Testis (tissue), 5 donors: ENCODE measurements at places on chromosomes 5 and 9. TPM values are rescaled to one million over a fixed set of nuclear protein-coding genes. Genes with fewer than 3 reads are reported as not detected.

DNA sequence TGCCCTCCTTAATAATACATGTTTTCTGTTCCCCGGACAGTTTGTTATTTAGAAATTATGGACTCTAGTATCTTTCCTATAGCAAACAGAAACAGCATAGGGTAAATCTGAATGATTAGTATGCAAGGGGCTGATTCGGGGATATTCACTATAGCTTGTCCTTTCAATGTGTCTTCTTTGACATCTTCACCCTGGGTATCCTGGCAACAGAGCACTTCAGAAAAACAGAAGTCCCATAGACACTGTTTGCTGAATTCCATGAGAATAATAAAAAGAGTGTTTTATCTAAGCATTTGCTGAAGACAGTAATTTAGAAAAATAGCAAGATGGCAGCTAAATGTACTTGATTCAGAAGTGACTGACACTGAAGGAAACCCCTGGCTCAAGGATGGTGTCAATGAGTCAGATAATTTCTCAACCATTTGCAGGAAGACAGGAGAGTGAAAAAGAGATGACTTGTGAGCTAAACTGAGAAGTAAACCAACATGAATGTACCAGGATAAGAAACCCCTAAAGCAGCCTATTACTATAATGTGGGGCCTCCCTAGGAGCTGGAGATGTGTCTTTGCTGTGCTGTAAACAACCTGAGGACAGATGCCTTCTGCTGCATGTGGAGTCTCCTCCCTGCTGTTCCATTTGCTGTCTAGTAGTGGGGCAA, 246.2 kb downstream of the MAN2A1 start:
- no peak for DNase-seq
- no peak overlapping the region for H3K27ac ChIP-seq

- no peaks in the 10 kb centered on the region for H3K36me3 ChIP-seq
- H3K4me1 ChIP-seq: no peaks in the 10 kb centered on the region
- no peak for DNase-seq
These were observed 20.4 kb upstream of the EXOC3 start for GRCh38 chr5:422323-423232.

DNA sequence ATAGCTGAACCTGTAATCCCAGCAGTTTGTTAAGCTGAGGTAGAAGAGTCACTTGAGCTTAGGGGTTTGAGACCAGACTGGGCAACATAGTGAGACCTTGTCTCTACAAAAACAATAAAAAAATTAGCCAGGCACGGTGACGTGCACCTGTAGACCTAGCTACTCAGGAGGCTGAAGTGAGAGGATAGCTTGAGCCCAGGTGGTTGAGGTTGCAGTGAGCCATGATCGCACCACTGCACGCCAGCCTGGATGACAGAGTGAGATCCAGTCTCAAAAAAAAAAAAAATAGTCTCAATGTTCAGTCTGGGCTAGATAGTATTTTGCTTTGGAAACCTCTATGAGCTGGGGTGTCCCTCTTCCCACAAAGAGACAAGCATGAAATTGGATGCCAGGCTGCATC, 51.9 kb upstream of the IQGAP2 start:
- H3K36me3 ChIP-seq: no peaks in the 10 kb centered on the region
- no peak overlapping the region for H3K27ac ChIP-seq
- H3K27me3 ChIP-seq: no peaks in the 10 kb centered on the region
- no peak for DNase-seq
- no peaks in the 10 kb centered on the region for H3K4me1 ChIP-seq

GRCh38 chr5:160289721-160290120, 22.6 kb downstream of the CCNJL start:
- peak overlapping the region; percentile 36 for H3K27ac ChIP-seq
- no peak overlapping the region for H3K4me3 ChIP-seq
- H3K27me3 ChIP-seq: no peaks in the 10 kb centered on the region
- H3K4me1 ChIP-seq: peaks cover 46% of the 10 kb centered on the region
- H3K36me3 ChIP-seq: no peaks in the 10 kb centered on the region
- DNase-seq: no peak

- no peaks in the 10 kb centered on the region for H3K36me3 ChIP-seq
- H3K4me1 ChIP-seq: no peaks in the 10 kb centered on the region
- no peak overlapping the region for H3K4me3 ChIP-seq
- no peak for DNase-seq
- no peak overlapping the region for H3K27ac ChIP-seq
- H3K27me3 ChIP-seq: no peaks in the 10 kb centered on the region
These were observed 60.2 kb upstream of the DMAC1 start for GRCh38 chr9:7859701-7860334.

- no peak overlapping the region for H3K4me3 ChIP-seq
- no peak overlapping the region for H3K27ac ChIP-seq
- no peaks in the 10 kb centered on the region for H3K36me3 ChIP-seq
- H3K27me3 ChIP-seq: no peaks in the 10 kb centered on the region
- H3K4me1 ChIP-seq: no peaks in the 10 kb centered on the region
- no peak for DNase-seq
These were observed 76.2 kb downstream of the PTTG1 start for GRCh38 chr5:160497878-160498277.

- H3K36me3 ChIP-seq: no peaks in the 10 kb centered on the region
- no peaks in the 10 kb centered on the region for H3K27me3 ChIP-seq
- no peak overlapping the region for H3K27ac ChIP-seq
- no peaks in the 10 kb centered on the region for H3K4me1 ChIP-seq
These were observed 14.2 kb downstream of the RFX3 start for GRCh38 chr9:3511551-3511950.

DNA sequence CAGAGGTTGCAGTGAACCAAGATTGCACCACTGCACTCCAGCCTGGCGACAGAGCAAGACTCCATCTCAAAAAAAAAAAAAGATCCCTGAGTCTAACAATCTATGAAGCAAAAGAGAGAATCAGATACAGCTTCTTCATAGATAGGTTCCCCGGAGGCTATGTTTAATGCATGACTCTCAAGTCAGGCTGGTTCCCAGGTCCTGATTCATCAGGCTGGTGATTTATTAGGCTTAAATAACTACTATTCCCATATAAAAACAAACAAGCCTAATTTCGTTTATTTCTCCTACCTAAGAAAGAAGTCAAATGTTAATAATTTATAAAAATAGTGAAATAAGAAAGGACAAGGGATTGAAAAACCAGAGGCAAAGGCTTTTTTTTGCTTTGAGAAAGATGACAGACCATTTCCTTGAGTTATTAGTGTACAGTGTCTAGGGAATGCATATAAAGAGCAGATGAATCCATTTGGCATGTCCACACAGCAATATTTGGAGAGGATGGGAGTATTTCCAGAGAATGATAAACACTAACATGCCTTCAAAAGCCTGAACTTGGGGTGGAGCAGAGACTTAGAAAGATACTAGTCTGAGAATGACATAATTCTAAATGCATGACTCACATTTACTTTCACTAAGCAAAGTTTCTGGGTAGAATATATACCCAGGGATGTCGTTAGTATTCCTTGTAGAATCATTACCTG, 115.3 kb downstream of the NREP start:
- H3K36me3 ChIP-seq: no peaks in the 10 kb centered on the region
- no peak for DNase-seq
- no peak overlapping the region for H3K27ac ChIP-seq

- H3K4me1 ChIP-seq: peaks cover 46% of the 10 kb centered on the region
- H3K27me3 ChIP-seq: no peaks in the 10 kb centered on the region
- no peak overlapping the region for H3K4me3 ChIP-seq
- DNase-seq: peak; percentile 91
These were observed 156.3 kb upstream of the IER5L start for GRCh38 chr9:129334105-129334935.

- H3K4me3 ChIP-seq: no peak overlapping the region
- H3K4me1 ChIP-seq: peaks cover 17% of the 10 kb centered on the region
- H3K36me3 ChIP-seq: no peaks in the 10 kb centered on the region
- no peaks in the 10 kb centered on the region for H3K27me3 ChIP-seq
- no peak overlapping the region for H3K27ac ChIP-seq
- DNase-seq: no peak
These were observed 89.9 kb downstream of the SIL1 start for GRCh38 chr5:139108063-139108824.

- H3K36me3 ChIP-seq: no peaks in the 10 kb centered on the region
- no peak overlapping the region for H3K27ac ChIP-seq
- no peaks in the 10 kb centered on the region for H3K4me1 ChIP-seq
- H3K4me3 ChIP-seq: no peak overlapping the region
- no peaks in the 10 kb centered on the region for H3K27me3 ChIP-seq
These were observed 61.5 kb upstream of the NUDT12 start for GRCh38 chr5:103624035-103624480.

Gene PNPLA7
- total RNA-seq: 10.9 TPM

Gene ANKRD18B
- total RNA-seq: 33.6 TPM

Gene TTC39B
- total RNA-seq: 5.7 TPM

Gene ENTREP1
- total RNA-seq: 5.9 TPM

Gene UNC13B
- total RNA-seq: 51.0 TPM
